Hepatocyte (in vitro differentiated cells): ENCODE measurements at places on chromosomes 7 and 10. TPM values are rescaled to one million over a fixed set of nuclear protein-coding genes. Genes with fewer than 3 reads are reported as not detected.

Gene PDE6C
- total RNA-seq: 0.07 and 0.08 TPM in 2 replicates

Gene AKR1E2
- 1.5 and 4.2 TPM in 2 replicates for total RNA-seq

Gene MCM10
- 2.7 and 3.1 TPM in 2 replicates for total RNA-seq

Gene FHIP2A
- total RNA-seq: 23.8 and 24.6 TPM in 2 replicates

DNA sequence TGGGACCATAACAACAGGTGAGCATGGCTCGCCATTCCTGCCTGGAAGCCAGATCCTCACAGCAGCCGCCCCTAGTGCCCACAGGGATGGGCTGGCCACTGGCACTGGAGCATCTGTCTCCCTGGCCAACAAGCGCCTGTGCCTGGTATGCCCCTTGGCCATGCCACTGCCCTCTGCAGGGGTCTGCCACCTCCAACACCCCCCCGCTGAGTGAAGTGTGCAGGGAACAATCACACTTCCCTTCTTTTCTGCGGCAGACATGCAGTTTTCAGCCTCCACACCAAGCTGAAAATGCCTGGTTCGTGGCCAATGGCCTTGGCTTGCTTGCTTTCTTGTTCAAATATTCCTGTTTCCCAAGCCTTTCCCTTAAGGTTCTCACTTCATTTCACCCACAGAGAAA, 50.7 kb downstream of the HSPA12A start:
- H3K4me3 ChIP-seq: no peak overlapping the region
- H3K27ac ChIP-seq: no peak overlapping the region
- DNase-seq: no peak

- H3K36me3 ChIP-seq: no peaks in the 10 kb centered on the region
- H3K4me3 ChIP-seq: no peak overlapping the region
- H3K4me1 ChIP-seq: peaks cover 3% of the 10 kb centered on the region
- no peak overlapping the region for H3K27ac ChIP-seq
- DNase-seq: no peak
These were observed 103.2 kb downstream of the CXCL12 start for GRCh38 chr10:44281662-44282061.
